Fibroblast of lung (primary cell): ENCODE measurements at places on chromosomes 1 and 21. TPM values are rescaled to one million over a fixed set of nuclear protein-coding genes. Genes with fewer than 3 reads are reported as not detected.

DNA sequence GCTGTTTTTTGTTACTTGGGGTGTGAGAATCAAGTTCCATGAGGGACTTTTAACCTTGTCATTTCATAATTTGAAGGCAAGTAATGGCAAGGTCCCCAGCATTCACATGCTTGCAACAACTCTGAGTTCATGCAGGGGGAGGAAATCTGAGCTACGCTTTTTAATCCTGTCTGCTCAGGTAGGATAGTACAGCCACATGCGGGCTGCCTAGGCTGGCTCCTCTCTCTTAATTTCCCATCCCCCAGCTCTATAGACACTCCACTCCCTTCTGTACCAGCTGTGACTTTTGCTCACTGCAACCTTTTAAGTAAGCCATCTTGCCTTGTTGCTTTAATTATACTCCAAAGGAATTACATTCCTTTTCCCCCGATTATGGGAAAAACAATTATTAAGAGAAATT lies 30.1 kb downstream of the PTGFR start:
- DNase-seq: no peak
- H3K4me3 ChIP-seq: no peak overlapping the region
- no peaks in the 10 kb centered on the region for H3K36me3 ChIP-seq
- H3K4me1 ChIP-seq: no peaks in the 10 kb centered on the region

DNA sequence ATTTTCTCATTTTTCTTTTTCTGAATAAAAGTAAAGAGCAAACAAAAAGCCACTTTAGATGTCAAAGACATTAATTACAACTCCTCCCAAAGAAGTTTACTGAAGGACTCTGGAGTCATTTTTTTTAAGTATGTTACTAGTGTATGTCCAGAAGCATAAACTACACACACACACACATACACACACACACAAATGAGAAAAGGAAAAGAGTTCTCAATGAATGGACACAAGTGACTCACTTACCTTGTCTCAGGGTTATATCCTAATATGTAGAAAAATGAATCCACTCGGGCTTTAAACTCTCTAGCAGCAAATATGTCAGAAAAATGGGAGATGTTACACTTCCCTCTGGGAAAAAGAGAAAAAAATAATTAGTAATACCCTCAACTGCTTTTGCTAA lies 223.1 kb downstream of the SLC45A1 start:
- no peaks in the 10 kb centered on the region for H3K27me3 ChIP-seq
- H3K4me1 ChIP-seq: peaks cover 4% of the 10 kb centered on the region
- no peaks in the 10 kb centered on the region for H3K36me3 ChIP-seq
- no peak overlapping the region for H3K27ac ChIP-seq

GRCh38 chr21:24976238-24976637 lies 631.0 kb downstream of the MRPL39 start:
- DNase-seq: no peak
- H3K4me3 ChIP-seq: no peak overlapping the region
- no peak overlapping the region for H3K27ac ChIP-seq

GRCh38 chr21:42568376-42568775 lies 54.7 kb downstream of the SLC37A1 start:
- no peaks in the 10 kb centered on the region for H3K36me3 ChIP-seq
- no peaks in the 10 kb centered on the region for H3K27me3 ChIP-seq
- H3K4me1 ChIP-seq: no peaks in the 10 kb centered on the region
- no peak overlapping the region for H3K4me3 ChIP-seq
- H3K27ac ChIP-seq: no peak overlapping the region
- no peak for DNase-seq

- no peak for DNase-seq
- H3K27ac ChIP-seq: no peak overlapping the region
- H3K36me3 ChIP-seq: no peaks in the 10 kb centered on the region
These were observed 67.0 kb downstream of the PIK3R3 start for GRCh38 chr1:46065405-46065804.

The CA14 gene
- total RNA-seq: not detected in 2 replicates

The DENND2D gene
- 15.7 and 19.5 TPM in 2 replicates for total RNA-seq
